ENCODE measurements at places on chromosomes 3 and 15.
A peak's percentile ranks its signal among the peaks of the same experiment; 100 is the strongest.

- H3K4me1 ChIP-seq, result peaks cover 10% of the 10 kb centered on the region
- no peaks in the 10 kb centered on the region for H3K36me3 ChIP-seq
- H3K27ac ChIP-seq, result no peak overlapping the region
- H3K4me3 ChIP-seq, result no peak overlapping the region
- DNase-seq, result no peak
Measured at GRCh38 chr3:160956785-160957184, 148.4 kb downstream of the B3GALNT1 start.

DNA sequence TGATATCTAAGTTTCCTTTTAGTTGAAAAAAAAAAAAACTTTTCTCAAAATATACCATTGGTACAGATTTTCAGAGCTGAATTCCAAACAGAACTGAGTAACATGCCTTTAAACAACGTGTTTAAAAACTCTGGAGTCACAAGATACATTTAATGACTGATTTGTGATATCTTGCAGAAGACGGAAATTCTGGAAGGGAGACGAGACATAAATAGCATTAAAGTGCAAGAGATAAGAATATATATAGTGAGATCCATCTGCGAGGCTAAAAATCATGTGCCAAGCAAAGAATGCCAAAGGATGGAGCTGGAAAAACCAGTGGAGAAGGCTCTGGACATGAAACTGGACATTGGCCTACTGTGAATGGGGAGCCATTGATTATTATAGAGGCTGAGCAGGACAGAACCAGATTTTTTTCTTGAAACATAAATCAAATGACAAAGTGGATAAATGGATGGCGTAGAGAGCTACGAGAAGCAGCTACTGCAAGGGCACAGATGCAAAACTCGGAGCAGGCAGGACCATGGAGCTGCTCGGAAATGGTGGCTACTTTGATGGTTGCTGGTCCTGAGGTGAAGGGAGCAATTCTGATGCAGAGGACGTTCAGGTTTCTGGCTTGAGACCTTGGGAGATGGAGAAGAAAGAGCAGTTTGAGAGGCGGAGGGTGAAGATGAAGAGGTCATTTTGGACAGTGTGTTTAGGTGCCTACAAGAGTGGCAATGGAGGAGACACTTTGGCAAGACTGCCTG, 88.8 kb downstream of the CPN2 start:
- H3K4me1 ChIP-seq, result peaks cover 28% of the 10 kb centered on the region
- DNase-seq, result no peak

DNA sequence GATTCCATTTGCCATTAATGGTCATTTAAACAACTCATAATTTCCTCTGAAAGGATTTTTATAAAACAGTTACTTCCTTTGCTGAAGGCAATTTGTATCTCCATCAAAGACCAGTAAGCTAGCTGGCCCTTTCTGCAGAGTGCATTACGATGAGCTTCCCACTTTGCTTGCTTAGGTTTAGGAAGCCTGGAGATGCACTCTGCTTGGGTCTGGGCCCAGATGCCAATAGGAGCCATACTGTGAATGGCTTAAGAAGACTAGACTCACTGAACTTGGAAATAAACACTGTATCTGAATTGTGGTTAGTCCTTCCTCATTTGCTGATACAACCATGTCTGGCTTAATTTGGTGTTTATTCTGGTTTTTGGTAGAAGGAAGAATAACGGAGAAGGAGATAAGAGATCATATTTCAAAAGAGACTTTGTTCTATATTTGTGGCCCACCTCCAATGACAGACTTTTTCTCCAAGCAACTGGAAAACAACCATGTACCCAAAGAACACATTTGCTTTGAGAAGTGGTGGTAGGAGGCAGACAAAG, 38.1 kb downstream of the OXNAD1 start:
- no peak overlapping the region for H3K4me3 ChIP-seq
- DNase-seq, result no peak
- H3K36me3 ChIP-seq, result peaks cover 15% of the 10 kb centered on the region

DNA sequence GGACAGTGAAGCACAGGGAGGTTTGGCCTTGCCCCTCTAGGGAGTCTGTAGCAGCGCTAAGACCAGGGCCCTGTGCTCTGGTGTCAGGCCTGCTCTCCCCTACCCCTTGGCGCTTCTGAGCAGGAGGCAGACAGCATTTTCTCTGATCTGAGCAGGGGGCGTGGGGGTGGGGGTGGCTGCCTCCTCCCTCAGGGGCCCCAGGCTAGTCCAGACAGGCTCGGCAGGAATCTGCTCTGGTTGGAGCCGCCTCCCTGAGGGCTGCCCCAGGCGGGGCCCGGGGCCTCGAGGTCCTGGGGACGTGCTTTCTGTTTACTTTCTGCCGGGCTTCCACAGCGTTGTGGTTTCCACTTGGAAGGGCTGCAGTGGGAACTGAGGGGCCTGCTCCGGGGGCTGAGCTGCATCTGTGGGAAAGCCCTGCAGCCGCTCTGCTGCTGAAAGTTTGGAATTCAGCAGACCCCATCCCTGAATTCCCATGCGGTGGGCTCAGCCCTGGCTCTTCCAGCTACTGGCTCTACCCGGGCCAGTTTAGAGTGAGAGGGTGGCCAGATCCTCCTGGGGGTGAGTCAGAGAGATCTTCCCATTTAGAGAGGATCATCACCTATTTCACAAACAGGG, 105.4 kb downstream of the LINGO1 start:
- H3K4me3 ChIP-seq, result no peak overlapping the region
- H3K4me1 ChIP-seq, result peaks cover 14% of the 10 kb centered on the region
- peaks cover 8% of the 10 kb centered on the region for H3K27me3 ChIP-seq
- DNase-seq, result peak; percentile 40

GRCh38 chr3:112377568-112378071, 44.7 kb downstream of the CD200 start:
- no peak overlapping the region for H3K27ac ChIP-seq
- no peaks in the 10 kb centered on the region for H3K36me3 ChIP-seq
- no peak overlapping the region for H3K4me3 ChIP-seq
- H3K27me3 ChIP-seq, result no peaks in the 10 kb centered on the region

DNA sequence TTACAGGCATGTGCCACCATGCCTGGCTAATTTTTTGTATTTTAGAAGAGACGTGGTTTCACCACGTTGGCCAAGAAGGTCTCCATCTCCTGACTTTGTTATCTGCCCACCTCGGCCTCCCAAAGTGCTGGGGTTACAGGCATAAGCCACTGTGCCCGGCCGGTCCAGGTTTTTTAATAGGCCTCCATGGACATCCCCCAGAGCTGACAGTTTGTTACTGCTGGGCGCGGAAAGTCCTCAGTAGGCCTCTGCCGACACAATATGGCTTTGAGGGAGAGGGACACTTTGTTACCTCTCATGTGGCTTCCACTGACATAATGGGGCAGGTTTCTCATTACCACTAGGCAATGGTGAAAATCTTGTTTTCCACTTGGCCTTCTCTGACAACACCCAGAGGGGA, 152.0 kb downstream of the WNT7A start:
- no peaks in the 10 kb centered on the region for H3K4me1 ChIP-seq
- no peak overlapping the region for H3K4me3 ChIP-seq
- no peaks in the 10 kb centered on the region for H3K27me3 ChIP-seq
- no peaks in the 10 kb centered on the region for H3K36me3 ChIP-seq
- no peak overlapping the region for H3K27ac ChIP-seq

DNA sequence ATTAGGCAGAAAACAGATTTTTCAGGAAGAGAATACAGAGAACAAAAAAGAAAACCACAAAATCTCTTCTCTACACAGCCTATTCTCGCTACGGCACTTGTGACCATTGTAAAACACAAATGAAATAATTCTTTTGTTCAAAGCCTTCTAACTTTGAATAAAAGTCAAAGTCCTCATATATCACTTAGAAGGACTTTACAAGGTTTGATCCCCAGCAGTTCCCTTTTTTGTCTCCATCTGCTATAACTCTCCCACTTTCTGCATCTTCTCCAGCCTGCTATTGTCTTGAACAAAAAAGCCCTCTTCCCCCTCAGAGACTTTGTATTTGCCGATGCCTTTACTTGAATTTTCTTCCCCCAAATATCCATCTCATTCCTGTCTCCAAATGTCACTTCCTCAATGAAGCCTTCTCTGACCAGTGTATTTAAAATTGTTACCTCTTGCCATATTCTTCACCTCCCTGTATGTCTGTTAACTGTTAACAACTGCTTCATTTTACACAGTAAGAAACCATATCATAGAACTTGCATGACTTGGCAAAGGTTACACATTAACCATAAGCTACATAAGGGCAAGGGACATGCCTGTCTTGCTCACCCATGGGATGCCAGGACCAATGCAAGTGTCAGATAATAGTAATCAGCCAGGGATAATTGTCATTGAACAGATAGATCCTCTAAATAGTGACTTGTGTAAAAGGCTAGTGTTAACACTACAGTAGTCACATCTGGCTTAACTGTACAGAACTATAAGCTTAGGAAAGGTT, 122.4 kb downstream of the CBLB start:
- H3K27me3 ChIP-seq, result no peaks in the 10 kb centered on the region
- DNase-seq, result no peak
- H3K4me3 ChIP-seq, result no peak overlapping the region
- peaks cover 13% of the 10 kb centered on the region for H3K4me1 ChIP-seq

DNA sequence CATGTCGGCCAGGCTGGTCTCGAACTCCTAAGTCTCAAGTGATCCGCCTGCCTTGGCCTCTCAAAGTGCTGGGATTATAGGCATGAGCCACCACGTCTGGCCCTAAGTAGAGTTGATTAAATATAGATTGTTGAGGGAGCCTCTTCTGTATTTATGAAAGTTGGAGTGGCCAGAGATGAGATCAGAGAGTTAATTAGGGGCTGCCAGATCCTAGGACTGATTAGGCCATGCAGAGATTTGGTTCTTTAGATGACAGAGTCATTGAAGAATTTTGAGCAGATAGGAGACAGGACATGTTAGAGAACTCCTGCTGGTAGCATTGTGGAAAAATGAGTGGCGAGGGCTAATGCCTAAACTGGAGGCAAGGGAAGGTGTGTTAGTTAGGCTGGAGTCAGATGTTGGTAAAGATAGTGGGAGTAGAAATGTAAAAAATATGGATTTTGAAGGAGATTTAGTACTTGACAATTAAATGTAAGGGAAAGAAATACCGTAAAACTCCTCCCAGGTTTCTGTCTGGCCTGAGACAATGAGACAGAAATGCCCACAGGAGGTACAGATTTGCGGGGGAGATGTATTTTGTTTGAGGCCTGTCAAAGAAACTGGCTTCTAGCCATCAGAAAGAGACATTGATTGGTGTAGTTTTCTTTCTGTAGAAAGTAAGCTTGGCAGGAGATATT, 23.4 kb downstream of the SACM1L start:
- no peak overlapping the region for H3K27ac ChIP-seq
- H3K4me3 ChIP-seq, result no peak overlapping the region
- H3K27me3 ChIP-seq, result no peaks in the 10 kb centered on the region
- no peak for DNase-seq
- peaks cover 17% of the 10 kb centered on the region for H3K36me3 ChIP-seq

Data from progenitor cell of endocrine pancreas (in vitro differentiated cells).